Hepatocyte (in vitro differentiated cells): ENCODE measurements at places on chromosomes 1 and 21.

DNA sequence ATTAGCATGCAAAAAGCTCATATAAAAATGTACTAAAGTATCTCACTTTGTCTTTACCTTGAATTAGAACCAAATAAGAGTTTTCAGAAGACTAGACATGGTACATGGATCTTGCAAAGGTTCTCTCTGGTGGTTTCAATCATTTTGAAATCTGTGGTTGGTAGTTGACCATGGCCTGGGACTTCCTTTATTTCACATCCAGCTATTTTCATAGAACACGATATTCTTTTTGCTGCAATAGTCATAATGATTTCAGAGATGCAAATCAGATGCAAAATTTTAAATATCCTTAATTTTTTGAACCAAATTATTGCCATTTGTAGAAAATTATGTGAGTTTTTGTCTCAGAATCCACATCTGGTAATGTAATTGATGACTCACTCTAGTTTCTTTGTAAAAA lies 375.1 kb upstream of the ZP4 start:
- DNase-seq: no peak

GRCh38 chr1:226786550-226786949 lies 47.5 kb upstream of the ITPKB start:
- no peak for DNase-seq

DNA sequence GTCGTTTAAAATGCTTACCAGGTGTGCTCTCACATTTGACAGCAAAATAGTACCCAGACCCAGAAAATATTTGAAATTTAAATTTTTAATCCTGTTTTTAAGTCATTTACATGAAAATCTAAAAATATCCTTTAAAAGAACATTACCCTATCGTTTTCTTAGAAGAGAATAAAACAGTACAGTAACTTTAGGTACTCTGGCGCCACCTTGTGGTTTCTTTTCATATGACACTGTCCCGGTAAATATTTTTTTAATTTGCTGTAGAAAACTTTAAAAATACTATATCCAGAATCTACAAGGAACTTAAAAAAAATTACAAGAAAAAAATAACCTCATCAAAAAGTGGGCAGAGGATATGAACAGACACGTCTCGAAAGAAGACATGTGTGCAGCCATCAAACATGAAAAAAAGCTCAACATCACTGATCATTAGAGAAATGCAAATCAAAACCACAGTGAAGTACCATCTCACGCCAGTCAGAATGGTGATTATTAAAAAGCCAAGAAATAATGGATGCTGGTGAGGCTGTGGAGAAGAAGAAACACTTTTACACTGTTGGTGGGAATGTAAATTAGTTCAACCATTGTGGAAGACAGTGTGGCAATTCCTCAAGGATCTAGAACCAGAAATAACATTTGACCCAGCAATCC lies 129.2 kb downstream of the RGS21 start:
- peak; percentile 66 for DNase-seq

- DNase-seq: peak; percentile 80
Observed at GRCh38 chr1:8061210-8061609, 35.1 kb upstream of the ERRFI1 start.

DNA sequence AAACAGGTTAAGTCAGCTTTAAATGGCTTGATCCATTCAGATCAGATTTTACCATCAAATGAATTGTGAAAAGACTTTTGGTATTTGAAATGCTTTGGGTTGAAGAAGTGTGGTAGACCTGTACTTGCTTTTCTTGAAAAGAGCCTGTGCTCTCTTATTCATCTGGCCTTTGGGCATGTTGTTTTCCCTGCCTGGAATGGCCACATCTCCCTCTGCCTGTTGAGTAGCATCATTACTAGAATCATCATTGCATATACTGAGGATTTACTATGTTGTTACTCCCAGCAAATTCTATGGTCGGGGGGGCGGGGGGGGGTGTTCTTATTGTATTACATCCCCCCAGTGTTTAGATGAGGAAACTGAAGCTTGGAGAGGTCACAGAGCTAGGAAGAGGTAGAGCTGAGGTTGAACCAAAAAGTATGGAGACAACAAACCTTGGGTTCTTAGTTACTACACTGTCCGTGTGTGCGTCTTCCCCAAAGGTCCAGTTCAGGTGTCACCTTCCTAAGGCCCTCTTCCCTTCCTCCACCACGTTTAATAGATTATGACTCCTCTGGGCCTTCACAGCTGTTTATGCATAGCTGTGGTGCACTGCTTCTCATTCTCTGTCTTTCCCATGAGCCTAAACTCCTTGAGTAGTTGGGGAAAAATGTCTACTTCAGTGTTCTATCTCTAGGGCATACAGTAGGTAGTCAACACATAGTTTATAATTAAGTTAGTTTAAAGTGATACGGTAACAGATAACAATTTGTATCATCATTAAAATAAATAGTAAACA lies 246.4 kb upstream of the HOOK1 start:
- DNase-seq: no peak

- DNase-seq: no peak
Observed at GRCh38 chr21:22842875-22843274, 1844.7 kb downstream of the NCAM2 start.

DNA sequence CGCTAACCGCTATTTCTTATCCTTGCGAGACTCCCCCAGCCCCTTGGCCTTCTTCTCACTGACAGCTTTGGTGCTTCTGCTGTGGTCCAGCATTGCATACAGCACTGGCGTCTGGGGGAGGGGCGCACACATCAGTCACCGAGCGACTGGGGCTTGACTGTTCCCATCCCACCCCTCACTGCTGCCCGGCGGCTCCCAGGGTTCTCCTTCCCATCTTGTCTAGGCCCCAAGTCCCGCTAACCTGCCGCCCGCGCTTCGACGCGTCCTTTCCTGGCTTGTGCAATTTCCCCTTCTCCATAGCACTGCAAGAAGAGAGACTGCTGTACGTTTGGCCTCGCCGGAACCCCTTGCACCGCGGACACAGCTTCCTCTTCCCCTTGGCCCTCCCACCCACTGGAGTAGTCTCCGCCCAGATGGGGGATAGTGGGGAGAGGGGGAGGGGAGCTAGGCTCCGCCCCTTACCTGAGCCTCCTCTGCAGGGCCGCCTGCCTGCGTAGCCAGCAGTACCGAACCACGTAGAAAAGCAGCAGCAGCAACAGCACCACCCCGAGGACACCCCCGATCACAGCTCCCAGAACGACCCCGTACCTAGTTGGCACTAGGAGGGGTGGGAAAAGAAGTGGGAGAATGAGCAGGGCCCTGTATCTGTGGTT lies 3.8 kb downstream of the MPZ start:
- peak; percentile 91 for DNase-seq

DNA sequence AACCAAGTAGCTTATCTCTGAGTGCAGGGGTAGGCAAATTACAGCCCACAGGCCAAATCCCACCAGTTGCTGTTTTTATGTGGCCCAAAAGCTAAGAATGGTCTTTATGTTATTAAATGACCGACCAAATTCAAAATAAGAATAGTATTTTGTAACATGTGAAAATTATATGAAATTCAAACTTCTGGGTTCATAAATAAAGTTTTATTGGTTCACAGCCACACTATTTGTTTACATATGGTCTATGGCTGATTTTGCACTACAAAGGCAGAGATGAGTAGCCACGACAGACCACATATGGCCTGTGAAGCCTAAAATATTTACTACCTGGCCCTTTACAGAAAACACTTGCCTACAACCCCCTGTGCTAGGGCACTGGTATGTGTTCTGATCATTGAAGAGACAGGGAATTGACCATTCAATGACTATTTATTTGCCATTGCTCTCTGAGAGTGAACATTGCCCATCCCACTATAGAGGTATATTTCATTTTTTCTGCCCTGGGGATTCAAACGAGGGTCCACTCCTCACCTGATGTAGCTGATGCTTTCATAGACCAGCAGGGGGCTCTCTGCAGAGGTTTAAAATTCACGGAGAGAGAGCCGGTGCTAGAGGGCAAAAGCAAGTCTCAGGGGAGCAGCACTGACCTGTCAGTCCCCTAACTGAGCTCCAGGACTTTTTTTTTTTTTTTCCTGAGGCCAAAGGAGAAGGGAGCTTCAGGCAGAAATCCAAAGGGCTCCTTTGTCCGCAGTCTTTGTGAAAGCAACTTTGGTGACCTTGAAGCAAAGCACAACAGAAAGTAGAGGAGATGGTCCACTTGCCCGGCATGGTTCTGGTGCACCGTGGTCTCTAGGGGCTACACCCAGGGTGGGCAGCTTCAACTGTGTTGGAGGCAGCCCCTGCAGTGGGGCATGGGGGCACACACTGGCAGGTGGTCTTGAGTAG lies 7.3 kb upstream of the GNL2 start:
- peak; percentile 69 for DNase-seq

DNA sequence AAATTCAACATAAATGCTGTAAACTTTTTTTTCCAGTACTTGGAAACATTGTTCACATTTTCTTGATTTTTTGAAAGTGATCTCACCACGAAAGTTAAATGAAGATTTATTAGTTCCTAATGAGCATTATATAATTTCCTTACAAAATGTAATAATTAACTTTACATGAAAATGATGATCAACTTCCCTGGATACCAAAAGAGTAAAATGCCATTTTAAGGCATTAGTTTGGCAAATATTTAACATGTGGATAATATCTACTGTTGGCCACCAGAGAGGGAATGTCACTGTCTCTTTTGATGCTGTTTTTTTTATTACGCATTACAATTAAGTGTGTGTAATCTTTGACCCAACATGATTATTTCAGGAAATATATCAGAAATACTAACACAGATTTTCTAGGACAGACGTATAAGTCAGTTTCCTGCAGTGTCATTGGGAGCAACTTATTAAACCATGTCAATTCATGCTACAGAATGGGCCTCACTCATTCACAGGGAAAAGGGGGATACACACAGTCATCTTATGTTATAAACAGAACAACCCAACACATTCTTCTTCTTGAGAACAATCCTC lies 903.9 kb upstream of the ADGRL2 start:
- no peak for DNase-seq

- no peak for DNase-seq
Observed at GRCh38 chr1:52474807-52475206, 70.4 kb downstream of the PRPF38A start.

- peak; percentile 49 for DNase-seq
Observed at GRCh38 chr1:36351227-36351977, 28.0 kb upstream of the EVA1B start.

DNA sequence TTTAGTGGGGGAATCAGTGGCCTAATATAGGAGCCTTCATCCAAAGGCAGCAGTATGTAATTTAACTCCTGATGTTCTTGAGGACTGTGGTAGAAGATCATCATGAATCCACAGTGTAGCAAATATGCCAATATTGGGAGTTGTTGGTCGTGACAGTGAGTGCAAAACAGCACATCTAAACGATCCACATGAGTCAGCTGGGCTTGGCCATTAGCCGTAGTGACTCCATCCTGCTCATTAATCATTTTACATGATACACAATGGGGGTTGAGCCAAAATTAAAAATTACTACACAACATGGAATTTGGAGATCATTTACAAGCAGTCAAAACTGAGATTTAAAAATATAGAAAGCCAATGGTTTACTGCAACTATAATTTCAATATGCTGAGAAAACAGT lies 653.9 kb upstream of the CAMK1G start:
- no peak for DNase-seq

- no peak for DNase-seq
Observed at GRCh38 chr1:3993619-3994375, 93.7 kb upstream of the C1orf174 start.

GRCh38 chr1:179938752-179939151 lies 15.9 kb upstream of the CEP350 start:
- DNase-seq: peak; percentile 32

GRCh38 chr1:3597599-3597964 lies 13.7 kb downstream of the MEGF6 start:
- no peak for DNase-seq

DNA sequence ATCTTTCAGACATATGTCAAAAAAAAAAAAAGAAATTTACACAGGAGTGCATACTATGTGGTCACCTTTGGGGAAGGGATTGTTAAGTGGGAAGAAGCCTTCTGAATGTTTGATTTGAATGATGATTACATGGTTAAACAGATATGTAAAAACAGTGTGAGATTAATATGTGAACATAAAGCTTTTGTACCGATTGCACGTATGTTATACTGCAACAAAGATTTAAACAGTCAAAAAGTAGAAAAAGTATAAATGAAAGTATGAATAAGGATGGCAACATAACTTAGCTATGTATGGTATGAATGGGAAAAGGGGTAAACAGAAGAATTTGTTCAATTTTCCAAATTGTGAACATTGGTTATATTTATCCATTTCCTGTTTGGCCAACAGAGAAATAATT lies 10.0 kb upstream of the PLPP3 start:
- no peak for DNase-seq

- no peak for DNase-seq
Observed at GRCh38 chr1:21182181-21182731, 5.6 kb upstream of the EIF4G3 start.

DNA sequence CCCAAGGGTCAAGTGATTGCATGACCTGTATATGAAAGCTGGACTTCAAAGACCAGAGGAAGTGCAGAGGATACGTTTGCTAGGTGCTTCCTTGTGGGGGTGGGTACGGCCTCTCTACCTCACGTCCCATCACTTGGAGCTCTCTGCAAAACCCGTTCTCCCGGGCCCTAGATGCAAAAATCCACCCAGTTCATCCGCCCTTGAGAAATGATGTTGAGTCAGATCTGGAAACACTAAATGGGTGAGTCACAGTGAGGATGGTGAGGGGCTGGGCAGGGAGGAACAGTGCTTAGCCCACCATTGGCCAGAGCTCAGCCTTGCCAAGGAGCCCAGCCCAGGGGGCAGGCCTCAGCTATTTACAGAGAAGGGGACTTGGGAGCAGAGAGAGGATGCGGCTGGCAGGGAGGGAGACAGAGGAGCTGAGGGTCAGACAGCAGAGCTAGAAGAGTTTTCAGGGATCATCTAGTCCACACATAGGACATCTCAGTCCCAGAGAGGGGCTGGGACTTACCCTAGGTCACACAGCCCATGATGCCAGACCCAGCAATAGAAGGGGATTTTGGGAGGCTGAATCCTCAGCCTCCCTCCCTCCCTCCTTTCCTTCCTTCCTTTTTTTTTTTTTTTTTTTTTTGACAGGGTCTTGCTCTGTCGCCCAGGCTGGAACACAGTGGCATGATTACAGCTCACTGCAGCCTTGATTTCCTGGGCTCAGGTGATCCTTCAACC lies 14.6 kb downstream of the ARHGEF10L start:
- DNase-seq: peak; percentile 55

- no peak for DNase-seq
Observed at GRCh38 chr1:116312681-116313069, 60.4 kb upstream of the ATP1A1 start.

- DNase-seq: no peak
Observed at GRCh38 chr1:208888376-208888775, 644.2 kb upstream of the PLXNA2 start.

- DNase-seq: no peak
Observed at GRCh38 chr21:21286170-21286798, 288.1 kb downstream of the NCAM2 start.

DNA sequence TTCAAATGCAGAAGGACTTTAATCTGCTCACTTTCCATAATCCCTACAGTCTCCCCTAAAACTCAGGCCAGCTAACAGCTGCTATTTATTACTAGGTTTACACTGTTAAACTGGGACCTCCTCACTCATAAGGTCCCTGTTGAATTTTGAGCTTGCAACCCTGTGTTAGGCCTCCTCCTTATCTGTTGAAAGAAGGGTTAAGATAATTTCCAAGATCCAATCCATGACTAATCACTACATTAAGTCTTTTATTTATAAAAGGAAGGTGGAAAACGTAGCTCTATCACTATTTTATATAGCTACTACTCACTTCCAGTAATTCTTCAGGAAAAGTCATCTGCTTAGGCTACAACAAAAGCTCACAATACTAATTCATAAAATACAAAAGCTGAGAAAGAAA lies 79.5 kb downstream of the EVI5 start:
- DNase-seq: no peak

- no peak for DNase-seq
Observed at GRCh38 chr1:211378844-211379243, 52.2 kb downstream of the TRAF5 start.

GRCh38 chr1:203600782-203601513 lies 25.7 kb upstream of the ATP2B4 start:
- peak; percentile 66 for DNase-seq
